Fibroblast of skin of right quadriceps (primary cell): ENCODE measurements at places on chromosomes 4 and X.

GRCh38 chr4:36758312-36759178 lies 477.1 kb downstream of the DTHD1 start:
- DNase-seq: peak; percentile 0

GRCh38 chr4:144754562-144755410 lies 108.8 kb downstream of the HHIP start:
- peak; percentile 17 for DNase-seq

DNA sequence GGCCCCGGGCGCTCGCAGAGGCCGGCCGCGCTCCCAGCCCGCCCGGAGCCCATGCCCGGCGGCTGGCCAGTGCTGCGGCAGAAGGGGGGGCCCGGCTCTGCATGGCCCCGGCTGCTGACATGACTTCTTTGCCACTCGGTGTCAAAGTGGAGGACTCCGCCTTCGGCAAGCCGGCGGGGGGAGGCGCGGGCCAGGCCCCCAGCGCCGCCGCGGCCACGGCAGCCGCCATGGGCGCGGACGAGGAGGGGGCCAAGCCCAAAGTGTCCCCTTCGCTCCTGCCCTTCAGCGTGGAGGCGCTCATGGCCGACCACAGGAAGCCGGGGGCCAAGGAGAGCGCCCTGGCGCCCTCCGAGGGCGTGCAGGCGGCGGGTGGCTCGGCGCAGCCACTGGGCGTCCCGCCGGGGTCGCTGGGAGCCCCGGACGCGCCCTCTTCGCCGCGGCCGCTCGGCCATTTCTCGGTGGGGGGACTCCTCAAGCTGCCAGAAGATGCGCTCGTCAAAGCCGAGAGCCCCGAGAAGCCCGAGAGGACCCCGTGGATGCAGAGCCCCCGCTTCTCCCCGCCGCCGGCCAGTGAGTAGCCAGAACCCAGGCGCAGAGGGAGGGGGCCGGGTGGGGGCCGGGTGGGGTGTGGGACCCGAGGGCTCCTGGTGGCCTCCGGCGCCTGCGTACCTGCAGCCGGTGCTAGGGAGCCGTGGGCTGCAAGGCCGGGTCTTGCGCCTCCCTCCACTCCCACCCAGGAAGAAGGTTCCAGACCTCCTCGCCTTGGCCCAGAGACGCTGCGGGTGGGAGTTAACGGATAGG lies 534 bp downstream of the MSX1 start:
- DNase-seq: no peak

DNA sequence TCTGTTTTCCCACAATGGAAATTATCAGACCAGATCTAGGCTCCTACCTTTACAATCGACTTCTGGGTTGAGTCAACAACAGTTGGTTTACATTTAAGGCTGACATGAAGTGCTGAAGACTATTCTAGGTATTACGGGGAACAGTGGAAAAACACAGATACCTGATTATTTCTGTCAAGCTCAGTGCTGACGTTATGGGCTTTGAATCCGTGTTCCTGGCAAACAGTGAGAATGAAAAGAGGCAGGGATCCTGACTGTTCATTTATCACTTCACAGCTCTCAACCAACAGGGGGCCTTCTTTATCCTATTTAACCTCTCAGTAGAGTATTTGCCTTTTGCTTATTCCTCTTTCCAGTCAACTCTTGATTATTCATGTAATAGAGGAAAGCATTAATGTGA lies 43.1 kb downstream of the TMEM164 start:
- no peak for DNase-seq

- no peak for DNase-seq
Measured at GRCh38 chr4:142705820-142706219, 140.3 kb downstream of the INPP4B start.

DNA sequence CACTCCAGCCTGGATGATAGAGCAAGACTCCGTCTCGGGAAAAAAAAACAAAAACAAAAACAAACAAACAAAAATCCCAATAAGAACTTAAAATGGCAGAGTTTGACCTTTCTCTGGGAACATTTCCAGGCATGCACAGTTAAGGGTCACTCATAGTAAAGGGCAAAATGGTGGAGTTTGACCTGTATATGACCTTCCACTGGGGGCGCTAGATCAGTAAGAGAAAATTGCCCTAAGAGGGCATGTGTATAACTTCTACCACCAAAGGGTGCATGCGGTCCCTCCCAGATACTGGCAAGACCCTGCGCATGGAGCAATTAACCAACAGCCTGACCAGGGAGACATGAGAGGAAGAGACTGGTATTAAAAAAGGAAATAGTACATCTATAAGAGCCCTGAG lies 177.2 kb downstream of the MOSPD2 start:
- no peak for DNase-seq

GRCh38 chr4:13427599-13428325 lies 56.4 kb downstream of the RAB28 start:
- DNase-seq: no peak

DNA sequence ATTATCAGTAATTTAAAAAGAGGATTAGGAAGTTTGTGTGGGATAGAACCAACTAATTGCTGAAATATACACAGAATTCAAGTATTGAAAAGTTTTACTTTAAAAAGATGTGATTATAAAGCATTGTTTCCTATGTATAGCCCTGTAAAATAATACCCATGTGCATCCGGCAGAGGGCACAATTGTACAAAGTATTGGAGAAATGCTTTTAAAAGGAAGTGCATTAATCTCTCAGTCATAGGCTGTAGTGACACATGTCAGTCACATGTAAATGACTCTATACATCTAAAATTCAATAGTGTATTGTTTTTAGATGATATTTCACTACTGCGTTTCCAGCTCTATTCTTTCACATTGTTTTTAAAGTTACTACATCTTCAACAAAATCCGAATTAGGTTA lies 9.7 kb upstream of the GEMIN8 start:
- DNase-seq: peak; percentile 23

- DNase-seq: no peak
Measured at GRCh38 chr4:3107691-3108121, 33.2 kb downstream of the HTT start.

DNA sequence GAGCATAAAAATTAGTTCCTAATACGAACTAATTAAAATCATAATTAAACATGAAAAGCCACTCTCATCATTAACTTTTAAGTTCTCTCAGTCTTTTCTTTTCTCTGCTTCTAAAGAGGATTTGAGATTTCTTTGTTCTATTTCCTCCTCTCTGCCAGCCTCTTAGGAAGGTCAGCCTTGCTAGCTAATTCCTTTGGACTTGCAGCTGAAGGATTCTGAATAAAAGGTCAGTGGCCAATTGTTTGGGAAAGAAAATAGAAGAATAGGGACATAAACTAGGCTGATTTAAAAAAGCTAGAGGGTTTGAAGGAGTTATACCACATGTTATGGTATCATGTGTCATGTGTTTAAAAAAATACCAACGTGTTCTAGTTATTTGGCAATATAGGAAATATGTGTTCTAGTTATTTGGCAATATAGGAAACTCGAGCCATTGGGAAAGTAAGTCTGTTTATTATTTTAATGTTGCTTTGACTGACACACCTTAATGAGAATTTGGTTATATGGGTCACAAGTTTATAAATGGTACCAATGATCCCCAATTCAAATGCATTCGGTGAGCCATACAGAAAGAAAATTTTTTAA lies 1668.7 kb upstream of the PCDH7 start:
- DNase-seq: no peak

DNA sequence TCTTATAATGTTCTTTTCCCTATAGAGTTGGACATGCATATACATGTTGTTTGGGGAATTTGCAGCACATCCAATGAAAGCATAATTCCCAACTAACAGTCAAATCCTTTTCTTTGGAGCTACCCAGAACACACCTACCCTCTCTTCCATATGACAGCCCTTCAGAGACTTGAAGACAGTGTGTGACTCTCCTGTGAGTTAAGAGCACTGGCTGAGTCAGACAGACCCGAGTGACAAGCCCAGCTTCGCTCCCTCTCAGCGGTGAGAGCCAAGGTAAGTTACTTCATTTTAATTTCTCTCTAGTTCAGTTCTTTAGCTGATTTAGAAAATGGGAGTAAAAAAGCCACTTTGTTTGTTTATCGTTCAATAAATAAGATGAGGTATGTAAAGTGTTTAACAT lies 86.3 kb downstream of the RTL9 start:
- no peak for DNase-seq

GRCh38 chr4:123104310-123105025 lies 182.1 kb upstream of the NUDT6 start:
- peak; percentile 71 for DNase-seq

DNA sequence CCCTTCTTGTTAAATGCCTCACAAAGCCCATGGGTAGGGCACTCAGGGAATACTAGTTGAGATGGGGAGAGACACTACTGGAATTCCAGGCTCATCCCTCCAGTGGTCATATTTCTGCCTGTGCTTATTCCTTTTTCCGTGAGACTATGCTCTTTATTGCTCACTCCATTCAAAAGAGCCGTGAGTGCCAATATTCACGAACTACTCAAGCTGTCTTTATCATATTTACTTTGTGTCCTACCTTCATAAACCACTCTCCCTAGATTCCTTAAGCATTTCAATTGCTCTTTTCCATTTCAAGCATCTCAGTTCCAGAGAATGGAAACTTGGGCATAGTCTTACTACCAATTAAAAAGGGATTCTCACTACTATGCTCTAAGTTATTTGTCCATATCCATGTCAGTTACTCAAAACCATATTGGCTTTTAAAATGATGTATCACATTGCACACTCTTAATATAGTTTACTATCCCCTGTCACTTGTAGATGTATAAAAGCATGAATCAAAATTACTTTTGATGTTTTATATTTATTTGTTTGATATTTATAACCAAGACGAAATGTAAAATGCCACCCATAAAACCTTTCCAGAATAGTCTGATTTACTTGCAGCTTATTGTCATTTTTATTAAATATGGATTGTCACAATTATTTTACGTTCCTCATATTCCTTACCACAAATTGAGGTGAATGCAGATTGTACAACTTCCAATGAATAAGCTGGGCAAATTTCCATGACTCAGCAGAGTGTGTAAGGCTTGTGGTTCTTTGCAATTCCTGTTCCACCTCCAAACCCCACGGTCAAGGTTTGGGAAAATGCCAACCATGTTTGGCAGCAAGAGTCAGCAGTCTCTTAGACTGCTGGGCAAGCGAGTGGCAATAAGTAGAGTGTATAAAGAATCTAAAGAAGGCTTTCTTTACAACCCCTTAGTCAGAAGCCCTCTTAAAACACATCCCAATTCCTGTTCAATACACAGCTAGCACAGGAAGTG lies 24.4 kb downstream of the ENOX2 start:
- DNase-seq: peak; percentile 91

DNA sequence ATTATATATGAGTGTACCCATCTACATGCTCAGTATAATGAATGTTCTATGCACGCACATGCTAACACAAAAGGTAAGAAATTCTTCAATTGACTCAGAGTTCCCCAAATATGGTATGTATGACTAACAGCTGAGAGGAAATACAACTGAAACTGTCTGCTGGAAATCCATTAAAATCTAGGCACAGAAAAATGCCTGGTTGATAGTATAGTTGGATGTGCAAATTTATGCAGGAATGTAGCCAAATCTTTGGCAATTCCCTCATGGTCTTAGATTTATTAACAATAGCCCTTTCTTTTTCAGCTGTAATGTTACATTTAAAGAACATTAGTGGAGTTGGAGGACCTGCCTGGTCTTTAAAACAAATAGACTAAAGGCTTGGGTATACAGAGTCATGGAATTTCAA lies 5.5 kb downstream of the CAMK2D start:
- DNase-seq: peak; percentile 91

- no peak for DNase-seq
Measured at GRCh38 chr4:147813109-147813773, 81.4 kb downstream of the ARHGAP10 start.

DNA sequence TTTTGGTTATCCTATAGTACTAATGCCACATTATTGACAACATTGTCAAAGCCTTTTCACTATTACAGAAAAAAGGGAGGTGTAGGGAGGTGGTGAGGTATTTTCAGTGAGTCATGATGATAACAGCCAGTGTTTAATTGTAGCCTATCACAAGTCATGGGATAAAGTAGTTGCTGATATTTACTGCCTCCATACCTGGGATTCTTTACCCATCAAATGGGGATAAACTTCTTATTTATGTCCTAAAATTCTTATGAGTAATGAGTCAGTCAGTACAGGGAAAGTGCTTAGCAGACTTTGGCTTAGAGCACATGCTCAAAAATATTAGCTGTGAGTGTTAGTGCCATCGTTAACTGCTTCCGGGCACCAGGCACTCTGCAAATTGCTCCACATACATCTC lies 25.7 kb downstream of the ADGRG2 start:
- no peak for DNase-seq

- no peak for DNase-seq
Measured at GRCh38 chr4:2257361-2258081, 4.4 kb downstream of the MXD4 start.

- peak; percentile 25 for DNase-seq
Measured at GRCh38 chr4:54255881-54256280, 26.8 kb downstream of the PDGFRA start.

DNA sequence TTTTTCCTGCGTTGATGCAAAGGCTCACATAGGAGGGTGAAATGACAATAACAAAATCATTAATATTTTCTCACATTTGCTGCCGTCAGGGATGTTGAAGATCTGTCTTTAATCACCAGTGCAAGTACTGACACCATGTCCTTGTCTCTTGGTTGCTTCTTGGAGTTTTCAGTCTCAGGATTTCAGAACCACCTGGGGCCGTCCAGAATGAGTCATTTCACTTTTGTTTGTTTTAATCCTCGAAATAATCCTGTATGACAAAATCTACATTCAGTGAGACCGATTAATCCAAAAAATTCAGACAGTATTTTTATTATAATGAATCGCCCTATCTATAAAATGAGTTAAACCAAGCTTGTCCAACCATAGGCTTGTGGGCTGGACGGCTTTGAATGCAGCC lies 47.2 kb downstream of the NEIL3 start:
- DNase-seq: no peak

GRCh38 chr4:52265781-52266525 lies 214.8 kb downstream of the SPATA18 start:
- no peak for DNase-seq

GRCh38 chrX:2500091-2500802 lies 529 bp downstream of the DHRSX start:
- peak; percentile 41 for DNase-seq

- DNase-seq: no peak
Measured at GRCh38 chr4:124974152-124974551, 261.6 kb upstream of the ANKRD50 start.

GRCh38 chrX:102765809-102766208 lies 45.3 kb downstream of the GPRASP3 start:
- peak; percentile 38 for DNase-seq

DNA sequence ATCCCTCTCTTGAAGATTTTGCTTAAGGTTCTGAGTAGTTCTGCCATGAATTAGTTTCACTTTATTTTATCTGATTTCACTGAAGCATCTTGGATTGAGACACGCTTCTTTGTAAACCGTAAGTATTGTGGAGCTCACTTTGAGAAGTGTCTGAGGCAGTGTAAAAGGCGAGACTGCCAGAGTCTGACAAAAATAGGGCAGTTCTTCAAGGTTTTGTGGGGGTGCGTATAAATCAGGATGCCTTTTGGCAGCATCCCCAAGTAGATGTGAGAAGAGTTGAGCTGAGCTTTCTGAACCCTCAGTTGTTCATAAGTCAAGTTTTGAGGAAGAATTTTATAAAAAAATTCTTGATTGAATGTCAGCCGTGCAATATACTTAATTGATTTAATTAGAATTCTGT lies 76.3 kb downstream of the RBPJ start:
- no peak for DNase-seq

GRCh38 chrX:70635669-70636068 lies 191.0 kb downstream of the DLG3 start:
- DNase-seq: no peak

- DNase-seq: peak; percentile 27
Measured at GRCh38 chr4:170529748-170530722, 440.3 kb upstream of the AADAT start.
